Naive thymus-derived CD4-positive, alpha-beta T cell (primary cell): ENCODE measurements at places on chromosomes 13 and 19. TPM values are rescaled to one million over a fixed set of nuclear protein-coding genes. Genes with fewer than 3 reads are reported as not detected.

Gene TMEM150B
- not detected for total RNA-seq

Gene IGSF23
- total RNA-seq = not detected

GRCh38 chr19:35365303-35365702 lies 5.6 kb upstream of the GPR42 start:
- no peak for DNase-seq
- no peak overlapping the region for H3K4me3 ChIP-seq
- H3K27ac ChIP-seq = no peak overlapping the region
- H3K4me1 ChIP-seq = no peaks in the 10 kb centered on the region
- H3K36me3 ChIP-seq = no peaks in the 10 kb centered on the region

GRCh38 chr13:67967031-67967430 lies 736.9 kb upstream of the PCDH9 start:
- H3K4me1 ChIP-seq = no peaks in the 10 kb centered on the region
- H3K27ac ChIP-seq = no peak overlapping the region
- no peaks in the 10 kb centered on the region for H3K36me3 ChIP-seq
- no peaks in the 10 kb centered on the region for H3K27me3 ChIP-seq
- no peak overlapping the region for H3K4me3 ChIP-seq

- H3K27me3 ChIP-seq = no peaks in the 10 kb centered on the region
- no peak for DNase-seq
- no peaks in the 10 kb centered on the region for H3K36me3 ChIP-seq
- H3K4me1 ChIP-seq = no peaks in the 10 kb centered on the region
- H3K27ac ChIP-seq = no peak overlapping the region
- no peak overlapping the region for H3K4me3 ChIP-seq
Measured at GRCh38 chr13:111372651-111373425, 52.4 kb downstream of the TEX29 start.
